ENCODE measurements at places on chromosomes 2 and 18. TPM values are rescaled to one million over a fixed set of nuclear protein-coding genes. Genes with fewer than 3 reads are reported as not detected.

The COX7A2L gene
- 148 TPM for total RNA-seq

The CDH20 gene
- not detected for total RNA-seq

The EFEMP1 gene
- 1,165 TPM for total RNA-seq

The PSMD1 gene
- total RNA-seq: 182 TPM

The GPR75 gene
- 0.79 TPM for total RNA-seq

The REG1B gene
- not detected for total RNA-seq

The CFAP221 gene
- total RNA-seq: 0.37 TPM

The SLC9A4 gene
- total RNA-seq: under 0.01 TPM
